Stimulated activated CD4-positive, alpha-beta T cell treated with anti-CD3 and anti-CD28 coated beads, Interleukin-15, amount 100 ng/mL, for 1 hour (primary cell): ENCODE measurements at places on chromosomes 7 and 10.

- DNase-seq = peak; percentile 26
Measured at GRCh38 chr7:105352018-105352612, 36.6 kb downstream of the SRPK2 start.

- no peak for DNase-seq
Measured at GRCh38 chr10:96585736-96586418, 935 bp downstream of the TM9SF3 start.

GRCh38 chr7:111762211-111762610, 199.9 kb upstream of the IMMP2L start:
- no peak for DNase-seq

DNA sequence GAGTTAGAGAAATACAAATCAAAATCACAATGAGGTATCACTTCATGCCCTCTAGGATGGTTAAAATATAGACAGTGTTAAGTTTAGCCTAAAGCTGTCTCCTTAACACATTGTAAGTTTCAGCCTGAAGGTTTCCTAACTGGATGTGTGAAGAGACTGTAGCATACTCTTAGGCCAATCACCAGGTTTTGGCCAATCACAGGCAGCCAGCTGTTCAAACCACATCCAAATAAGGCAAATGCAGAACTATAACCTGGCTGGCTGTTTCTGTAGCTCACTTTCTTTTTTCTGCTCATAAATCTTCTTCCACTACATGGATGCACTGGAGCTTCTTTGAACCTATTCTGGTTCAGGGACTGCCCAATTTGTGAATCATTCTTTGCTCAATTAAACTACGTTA, 19.7 kb downstream of the ESYT2 start:
- no peak for DNase-seq

GRCh38 chr7:55133630-55134358, 115.0 kb downstream of the EGFR start:
- DNase-seq = no peak

DNA sequence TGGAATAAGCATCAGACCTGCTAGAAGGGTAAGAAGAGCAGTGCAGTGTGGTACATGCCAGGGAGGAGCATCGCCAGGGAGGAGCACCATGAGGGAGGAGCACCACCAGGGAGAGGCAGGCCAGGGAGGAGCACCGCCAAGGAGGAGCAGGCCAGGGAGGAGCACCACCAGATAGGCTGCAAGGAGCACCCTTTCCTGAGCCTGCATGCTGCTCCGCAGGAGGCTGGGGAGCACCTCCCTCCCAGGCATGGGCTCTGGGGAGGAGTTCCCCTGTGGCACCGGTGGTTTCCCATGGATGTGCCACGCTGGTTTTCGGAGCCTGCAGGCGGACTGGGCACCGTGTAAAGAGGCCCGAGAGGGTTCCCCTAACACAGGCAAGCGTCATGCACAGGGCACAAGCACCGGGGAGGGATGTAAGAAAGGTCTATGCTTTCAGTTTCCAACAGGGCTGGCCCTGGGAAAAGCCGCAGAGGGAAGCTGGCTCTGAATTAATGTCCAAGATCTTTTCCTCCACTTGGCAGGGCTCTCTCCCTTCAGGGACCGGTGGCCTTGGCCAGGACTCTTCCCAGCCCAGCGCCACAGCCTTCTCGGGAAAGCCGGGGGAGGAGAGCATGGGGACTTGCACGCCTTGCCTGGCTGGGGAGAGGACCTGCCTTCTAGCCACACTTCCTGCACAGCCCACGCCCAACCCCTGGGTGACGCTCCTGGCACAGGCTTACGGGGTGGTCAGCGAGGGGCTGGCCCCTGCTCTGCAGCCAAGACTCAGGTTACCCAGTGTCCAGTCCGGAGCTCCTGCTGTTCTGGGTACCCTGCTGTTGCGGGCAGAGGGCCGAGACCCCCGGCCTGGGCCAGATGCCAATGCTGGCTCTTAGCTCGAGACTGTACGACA, 11.5 kb upstream of the GPER1 start:
- DNase-seq = no peak

DNA sequence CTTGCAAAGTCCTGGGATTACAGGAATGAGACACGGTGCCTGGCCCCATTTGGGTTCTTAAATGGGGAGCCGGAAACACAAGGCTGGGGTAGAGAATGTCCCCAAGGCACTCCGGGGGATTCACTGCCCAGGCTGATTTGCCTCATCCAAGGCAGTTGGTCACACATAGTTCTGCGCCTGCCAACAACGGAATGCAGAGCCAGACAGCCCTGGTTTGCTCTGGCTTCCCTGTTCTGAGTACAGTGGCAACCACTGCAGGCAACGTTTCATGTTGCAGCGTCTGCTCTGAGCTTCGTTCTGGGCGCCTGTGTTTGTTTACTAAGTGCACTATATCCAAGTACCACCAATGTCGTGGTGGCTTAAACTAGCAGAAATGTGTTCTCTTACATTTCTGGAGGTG, 61.7 kb upstream of the C1QL3 start:
- no peak for DNase-seq

DNA sequence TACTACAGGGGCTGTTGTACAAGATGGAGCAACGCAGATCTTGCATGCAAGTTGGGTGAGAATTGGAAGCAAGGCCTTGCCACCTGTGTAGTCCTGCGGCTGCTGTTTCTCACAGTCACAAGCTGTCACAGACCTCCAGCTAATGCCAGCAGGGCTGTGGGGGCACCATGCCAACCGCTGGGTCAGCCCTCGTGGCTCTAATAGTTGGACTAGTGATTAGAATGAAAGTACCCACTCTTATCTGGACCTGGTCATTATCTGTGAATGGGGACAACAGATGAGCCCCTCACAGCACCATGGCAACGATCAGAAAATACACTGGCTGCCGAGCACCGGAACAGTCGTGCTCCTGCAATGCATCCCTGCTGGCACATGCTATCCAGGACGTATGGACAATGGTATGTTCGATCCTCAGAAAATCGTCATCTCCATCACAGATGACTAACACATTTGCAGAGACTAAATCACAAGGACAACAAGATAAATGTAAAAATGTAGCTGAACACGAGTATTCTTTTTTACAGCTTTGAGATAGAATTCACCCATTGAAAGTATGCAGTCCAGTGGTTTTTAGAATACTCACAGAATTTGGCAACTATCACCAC, 80.4 kb upstream of the CALN1 start:
- DNase-seq = no peak

DNA sequence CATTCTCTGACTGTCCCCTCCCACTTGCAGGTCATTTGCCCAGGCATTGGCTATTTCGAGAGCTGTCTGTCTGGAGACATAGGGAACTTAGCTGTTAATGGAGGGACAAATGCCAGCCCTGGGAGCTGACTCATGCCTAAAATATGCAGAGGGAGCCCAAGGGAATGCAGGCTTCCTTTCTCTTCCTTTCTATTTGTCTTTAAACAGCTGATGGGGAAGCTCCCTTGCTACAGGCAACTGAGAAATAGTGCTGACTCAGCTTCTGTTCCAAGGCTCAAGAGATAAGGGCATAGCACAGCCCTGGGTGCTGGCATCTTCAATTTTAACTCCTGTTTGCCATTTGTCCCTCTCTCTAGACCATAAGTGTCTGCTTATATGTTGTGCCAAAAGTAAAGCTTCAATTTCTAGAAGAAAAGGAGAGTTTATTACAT, 82.7 kb upstream of the C1GALT1 start:
- no peak for DNase-seq

GRCh38 chr10:63753808-63754207, 232.6 kb downstream of the REEP3 start:
- no peak for DNase-seq

DNA sequence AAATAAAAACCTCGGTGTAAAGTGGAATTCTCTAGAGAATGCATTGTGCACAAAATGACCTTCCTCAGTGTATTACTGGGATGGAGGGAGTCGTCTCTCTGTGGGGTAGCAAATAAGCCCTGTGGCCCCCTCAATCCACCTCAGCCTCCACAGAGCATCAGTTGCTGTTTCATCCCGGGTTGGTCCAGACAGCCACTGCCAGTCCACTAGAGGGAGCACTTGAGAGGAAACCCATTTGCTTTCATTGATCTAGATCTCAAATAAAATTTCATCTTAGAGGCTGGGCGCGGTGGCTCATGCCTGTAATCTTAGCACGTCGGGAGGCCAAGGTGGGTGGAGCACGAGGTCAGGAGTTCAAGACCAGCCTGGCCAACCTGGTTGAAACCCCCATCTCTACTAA, 1128.7 kb downstream of the CNTNAP2 start:
- no peak for DNase-seq
